Cardiac muscle cell (in vitro differentiated cells and primary cell): ENCODE measurements at places on chromosomes 16 and 17.
A peak's percentile ranks its signal among the peaks of the same experiment; 100 is the strongest.

DNA sequence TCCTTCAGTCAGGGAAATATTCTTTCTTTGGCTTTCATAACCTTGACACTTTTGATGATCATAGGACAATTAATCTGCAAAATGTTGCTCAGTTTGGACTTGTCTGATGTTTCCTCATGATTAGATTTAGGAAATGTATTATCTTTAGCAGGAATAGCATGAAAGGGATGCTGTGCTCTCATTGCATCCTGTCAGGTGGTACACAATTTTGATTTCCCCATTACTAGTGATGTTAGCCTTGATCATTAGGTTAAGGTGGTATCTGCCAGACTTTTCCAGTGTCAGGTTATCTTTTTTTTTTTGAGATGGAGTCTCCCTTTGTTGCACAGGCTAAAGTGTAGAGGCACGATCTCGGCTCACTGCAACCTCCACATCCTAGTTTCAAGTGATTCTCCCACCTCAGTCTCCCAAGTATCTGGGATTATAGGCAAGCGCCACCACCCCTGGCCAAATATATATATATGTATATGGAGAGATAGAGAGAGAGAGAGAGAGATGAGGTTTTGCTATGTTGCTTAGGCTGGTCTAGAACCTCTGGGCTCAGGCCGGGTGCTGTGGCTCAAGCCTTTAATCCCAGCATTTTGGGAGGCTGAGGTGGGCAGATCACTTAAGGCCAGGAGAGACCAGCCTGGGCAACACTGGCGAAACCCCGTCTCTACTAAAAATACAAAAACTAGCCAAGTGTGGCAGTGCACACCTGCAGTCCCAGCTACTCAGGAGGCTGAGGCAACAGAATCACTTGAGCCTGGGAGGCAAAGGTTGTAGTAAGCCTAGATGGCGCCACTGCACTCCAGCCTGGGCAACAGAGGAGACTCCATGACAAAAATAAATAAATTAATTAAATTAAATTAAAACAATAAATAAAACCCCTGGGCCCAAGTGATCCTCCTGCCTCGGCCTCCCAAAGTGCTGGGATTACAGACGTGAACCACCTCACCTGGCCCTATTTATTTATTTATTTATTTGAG, 15.8 kb upstream of the CAVIN1 start:
- H3K27me3 ChIP-seq, result no peaks in the 10 kb centered on the region
- no peak overlapping the region for H3K4me3 ChIP-seq
- H3K4me1 ChIP-seq, result no peaks in the 10 kb centered on the region
- no peak overlapping the region for H3K27ac ChIP-seq
- peak; percentile 51 for DNase-seq

DNA sequence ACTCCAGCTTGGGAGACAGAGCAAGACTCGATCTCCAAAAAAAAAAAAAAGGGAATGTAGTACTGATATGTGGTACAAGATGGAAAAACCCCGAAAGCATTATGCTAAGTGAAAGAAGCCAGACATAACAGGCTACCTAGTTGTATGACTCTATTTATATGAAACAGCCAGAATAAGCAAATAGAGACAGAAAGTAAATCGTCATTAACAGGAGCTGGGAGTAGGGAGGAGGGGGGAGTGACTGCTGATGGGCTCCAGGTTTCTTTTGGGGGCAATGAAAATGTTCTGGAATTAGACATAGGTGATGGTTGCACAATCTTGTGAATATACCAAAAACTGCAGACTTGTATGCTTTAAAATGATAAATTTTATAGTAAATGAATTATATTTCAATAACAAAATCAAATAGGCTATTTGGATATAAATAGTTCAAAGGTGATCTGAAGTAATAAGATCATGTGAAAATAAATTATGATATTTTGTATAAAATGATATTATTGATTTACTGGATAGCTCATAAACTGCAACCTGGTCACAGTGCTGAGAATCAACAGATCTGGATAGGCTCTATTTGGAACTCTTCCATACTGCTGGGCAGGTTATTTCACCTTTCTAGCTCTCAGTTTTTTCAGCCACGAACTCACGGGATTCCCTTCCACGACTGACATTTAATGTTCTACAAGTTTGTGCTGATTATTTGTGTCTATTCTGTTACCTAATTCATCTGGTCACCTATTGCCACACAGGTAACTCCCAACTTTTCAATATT, 27.1 kb downstream of the ZNF652 start:
- no peak for DNase-seq
- no peak overlapping the region for H3K27ac ChIP-seq
- H3K4me1 ChIP-seq, result peaks cover 12% of the 10 kb centered on the region

DNA sequence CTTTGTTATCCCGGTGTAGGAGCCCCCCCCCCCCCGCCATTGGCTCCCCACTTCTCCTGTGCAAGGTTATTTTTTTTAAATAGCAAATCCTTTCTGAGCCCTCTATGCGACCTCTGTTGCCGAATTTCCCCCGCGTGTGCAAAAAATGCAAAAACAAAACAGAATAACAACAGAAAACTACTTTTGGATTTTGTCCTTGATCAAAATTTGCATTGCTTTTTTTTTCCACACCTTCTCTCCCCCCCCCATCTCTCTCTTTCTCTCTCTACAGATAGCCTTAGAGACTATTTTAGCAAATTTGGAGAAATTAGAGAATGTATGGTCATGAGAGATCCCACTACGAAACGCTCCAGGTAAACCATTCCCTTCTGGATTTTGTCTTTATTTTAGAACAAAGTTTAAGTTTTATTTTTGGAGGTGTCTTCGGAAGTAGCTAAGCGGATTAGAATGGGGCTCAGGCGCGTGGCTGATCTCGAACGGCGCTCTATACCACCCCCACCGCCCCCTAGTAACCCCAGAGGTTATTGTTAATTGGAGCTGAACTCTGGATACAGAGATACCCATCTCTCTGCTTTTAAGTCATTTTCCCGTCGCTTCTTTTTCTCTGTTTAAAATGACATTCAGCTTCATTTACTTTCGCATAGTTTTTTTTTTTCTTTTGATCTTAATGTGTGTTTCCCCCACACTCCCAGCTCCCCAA, 1.0 kb downstream of the MSI2 start:
- H3K27ac ChIP-seq, result peak overlapping the region; percentile 95
- no peak for DNase-seq
- H3K4me3 ChIP-seq, result peak overlapping the region; percentile 96
- peaks cover 5% of the 10 kb centered on the region for H3K36me3 ChIP-seq
- no peaks in the 10 kb centered on the region for H3K27me3 ChIP-seq

- H3K27me3 ChIP-seq, result no peaks in the 10 kb centered on the region
- H3K4me3 ChIP-seq, result no peak overlapping the region
- no peak for DNase-seq
- H3K36me3 ChIP-seq, result peaks cover 16% of the 10 kb centered on the region
- H3K27ac ChIP-seq, result no peak overlapping the region
Measured at GRCh38 chr17:78992542-78993212, 13.0 kb upstream of the LGALS3BP start.

DNA sequence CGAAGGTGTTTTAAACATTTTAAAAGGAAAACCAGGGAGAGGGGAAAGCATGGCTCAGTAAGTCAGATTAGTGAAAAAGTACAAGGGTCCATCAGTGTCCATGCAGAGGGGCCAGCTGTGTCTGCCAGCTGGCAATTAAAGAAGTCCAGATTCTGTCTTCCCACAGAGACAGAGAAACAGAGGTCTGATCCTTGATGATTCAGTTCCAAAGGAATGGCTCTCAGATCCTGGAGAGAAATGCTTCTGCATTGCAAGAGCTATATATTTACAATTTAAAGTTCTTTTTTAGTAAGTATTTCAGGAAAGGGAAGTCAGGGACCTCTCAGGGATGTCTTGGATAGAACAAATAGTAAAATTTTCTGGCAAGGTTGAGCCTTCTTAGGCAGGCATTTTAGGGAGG, 56.2 kb downstream of the HSD17B2 start:
- DNase-seq, result peak; percentile 25
- no peaks in the 10 kb centered on the region for H3K36me3 ChIP-seq
- no peak overlapping the region for H3K27ac ChIP-seq
- H3K4me1 ChIP-seq, result no peaks in the 10 kb centered on the region
